ENCODE measurements at places on chromosomes 1 and 21.

DNA sequence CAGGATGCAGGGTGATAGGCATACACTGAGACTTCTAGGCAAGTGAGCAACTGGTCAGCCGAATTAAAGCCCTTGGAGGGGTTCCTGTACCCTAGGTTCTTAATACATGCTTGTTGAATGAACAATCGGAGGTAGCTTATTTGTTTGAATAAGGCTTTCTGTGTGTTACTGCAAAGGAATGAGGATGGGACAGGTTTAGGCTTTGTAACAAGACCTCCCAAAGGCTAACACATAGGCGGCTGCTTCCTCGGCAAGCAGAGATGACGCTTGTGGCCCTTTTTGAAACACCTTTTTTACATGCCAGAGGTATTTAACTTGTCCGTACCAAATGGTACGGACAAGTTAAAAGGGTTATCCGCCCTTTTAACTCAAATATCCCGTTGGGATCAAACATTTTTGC lies 511.6 kb downstream of the KIF26B start:
- no peak for DNase-seq

DNA sequence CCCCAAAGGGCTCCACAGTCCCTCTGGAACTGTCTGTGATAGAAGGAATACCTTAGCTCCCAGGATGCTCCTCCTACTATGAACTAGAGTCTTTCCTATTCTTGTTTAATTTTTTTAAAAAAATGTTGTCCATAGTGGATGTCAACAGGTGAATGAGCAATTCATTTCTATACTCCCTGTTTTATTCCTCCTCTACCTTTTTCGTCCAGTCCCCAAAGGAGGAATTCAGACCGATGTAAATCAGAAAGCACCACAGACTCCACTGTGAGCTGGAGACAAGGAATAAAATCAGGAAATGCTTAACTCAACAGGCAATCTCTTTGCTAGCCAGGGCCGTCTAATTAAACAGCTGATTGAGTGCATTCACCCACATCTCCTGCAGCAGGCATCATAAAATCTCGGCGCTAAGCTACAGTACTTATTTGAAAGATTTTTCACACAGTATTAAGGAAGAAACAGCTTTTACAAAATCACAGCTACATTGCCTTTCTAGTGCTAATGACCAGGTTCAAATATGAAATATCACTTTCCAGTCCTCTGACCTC lies 381.6 kb downstream of the SIPA1L2 start:
- no peak for DNase-seq

DNA sequence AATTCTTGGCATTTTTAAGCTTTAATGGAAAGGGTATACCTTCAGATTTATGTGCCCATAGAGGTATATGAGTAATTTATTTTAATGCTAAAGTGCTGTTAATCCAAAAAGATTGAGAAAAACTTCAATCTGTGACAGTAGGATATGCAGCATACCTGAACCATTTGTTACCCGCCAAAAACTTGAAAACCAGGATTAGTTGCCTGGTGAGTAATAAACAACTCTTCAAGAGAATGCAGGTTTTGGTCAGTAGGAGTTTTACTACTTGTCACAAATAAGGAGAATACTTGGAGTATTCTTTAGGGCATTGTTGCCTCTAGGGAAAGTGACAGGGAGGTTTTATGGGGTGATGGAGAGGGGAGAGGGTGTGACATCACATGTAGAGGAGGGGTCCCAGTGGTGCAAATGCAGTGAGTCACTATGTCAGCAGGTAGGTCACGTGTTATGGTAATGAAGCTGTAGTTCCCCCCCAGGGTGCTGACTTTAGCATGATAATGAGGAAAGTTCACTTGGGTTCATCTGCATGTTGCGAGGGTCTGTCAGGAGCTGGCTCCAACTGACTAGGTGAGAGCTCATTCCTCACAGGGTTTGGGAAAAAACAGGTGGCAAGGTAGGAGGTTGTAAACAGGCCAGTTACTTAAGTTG lies 23.1 kb downstream of the USP25 start:
- DNase-seq, result no peak

DNA sequence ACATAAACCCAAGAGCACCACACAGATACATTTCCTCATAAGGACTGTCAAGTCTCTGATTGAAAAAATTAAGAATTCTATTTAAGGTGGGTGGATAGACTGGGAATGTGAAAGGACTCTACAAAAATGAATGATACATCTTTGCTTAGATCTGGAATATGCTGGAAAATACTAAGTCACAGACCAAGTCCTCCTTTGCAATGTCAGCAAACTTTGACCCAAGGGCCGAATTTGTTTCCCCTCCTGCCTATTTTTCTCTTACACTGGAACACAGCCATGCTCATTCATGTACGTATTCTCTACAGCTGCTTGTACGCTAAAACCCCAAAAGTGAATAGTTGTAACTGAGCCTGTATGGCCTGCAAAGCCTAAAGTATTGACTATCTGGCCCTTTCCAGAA lies 180.7 kb downstream of the ADSS2 start:
- no peak for DNase-seq

GRCh38 chr1:165287781-165288180 lies 68.7 kb downstream of the LMX1A start:
- no peak for DNase-seq

GRCh38 chr1:230883967-230884366 lies 15.6 kb upstream of the C1orf198 start:
- DNase-seq, result no peak

DNA sequence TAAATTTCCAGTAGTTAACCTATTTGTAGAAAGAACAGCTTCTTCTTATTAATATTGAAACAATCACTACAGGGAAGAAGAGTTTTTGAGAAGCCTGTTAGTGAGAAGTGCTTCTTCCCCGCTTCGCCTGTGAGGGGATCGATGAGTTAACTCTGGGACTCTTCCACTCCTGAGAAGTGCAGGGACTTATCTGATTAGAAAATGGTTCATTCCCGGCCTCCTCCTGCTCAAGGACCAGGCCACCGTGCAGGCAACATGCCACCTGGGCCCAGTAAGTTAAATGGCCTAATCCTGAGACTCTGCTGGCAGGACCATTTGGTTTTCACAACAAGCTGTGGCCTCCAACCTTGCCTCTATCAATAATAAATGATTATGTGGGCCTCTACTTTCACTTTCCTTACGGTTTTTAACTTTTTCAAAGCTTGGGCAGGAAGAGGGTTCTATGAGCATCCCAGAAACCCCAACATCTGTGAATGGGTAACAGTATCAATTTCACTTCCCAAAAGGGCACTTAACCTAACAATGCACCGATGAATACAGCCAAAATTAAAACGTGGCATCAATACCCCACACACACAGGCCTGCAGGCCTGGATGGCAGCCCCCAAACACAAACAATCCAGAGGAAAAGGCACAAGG lies 33.1 kb downstream of the SIPA1L2 start:
- no peak for DNase-seq

DNA sequence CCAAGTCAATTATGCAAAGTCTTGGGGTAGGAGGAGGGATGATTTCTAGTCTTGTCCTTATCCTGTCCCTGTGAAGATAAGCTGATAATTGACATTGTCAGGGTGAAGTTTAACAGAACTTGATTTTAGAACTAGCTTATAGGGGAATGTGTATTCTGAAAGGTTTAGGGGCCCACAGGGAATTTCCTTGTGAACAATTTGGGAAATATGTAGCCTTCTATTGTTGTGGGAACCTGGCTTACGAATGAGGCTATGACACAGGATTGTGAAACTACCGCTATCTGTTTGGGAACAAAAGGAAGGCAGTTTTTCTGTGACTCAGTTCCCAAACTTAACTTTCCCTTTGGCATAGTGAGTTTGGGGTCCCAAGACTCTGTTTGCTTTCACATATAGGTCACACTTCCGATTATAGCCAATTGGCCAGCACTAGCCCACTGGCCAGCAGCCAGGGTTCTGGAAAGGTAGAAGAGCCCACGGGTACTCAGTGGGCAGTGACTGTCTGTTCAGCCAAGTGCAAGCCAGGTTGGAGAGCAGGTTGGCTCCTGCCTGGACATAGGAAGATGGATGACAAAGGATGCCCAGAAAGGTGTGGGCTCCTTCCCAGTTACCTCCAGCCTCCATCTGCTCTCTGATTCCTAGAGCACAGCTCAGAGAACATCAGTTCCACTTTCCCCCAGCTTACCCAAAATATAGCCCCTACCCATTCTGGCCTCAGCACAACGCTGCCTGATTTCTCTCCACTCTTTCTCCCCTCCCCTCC lies 35.5 kb downstream of the H3-3A start:
- no peak for DNase-seq

GRCh38 chr21:44440241-44441040 lies 14.9 kb upstream of the LRRC3 start:
- DNase-seq, result no peak

- no peak for DNase-seq
Measured at GRCh38 chr1:22958556-22958955, 14.1 kb downstream of the LACTBL1 start.

DNA sequence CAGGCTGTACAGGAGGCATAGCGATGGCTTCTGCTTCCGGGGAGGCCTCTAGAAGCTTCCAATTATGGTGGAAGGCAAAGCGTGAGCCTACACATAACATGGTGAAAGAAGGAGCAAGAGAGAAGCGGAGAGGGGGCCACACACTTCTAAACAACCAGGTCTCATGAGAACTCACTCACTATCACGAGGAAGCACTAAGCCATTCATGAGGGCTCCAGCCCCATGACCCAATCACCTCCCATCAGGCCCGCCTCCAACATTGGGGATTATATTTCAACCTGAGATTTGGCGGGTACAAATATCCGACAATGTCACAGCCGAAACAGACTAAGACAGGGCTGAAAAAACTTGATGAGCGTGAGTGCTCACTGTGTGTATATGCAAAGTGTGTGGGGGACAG lies 89.3 kb upstream of the CNIH3 start:
- DNase-seq, result no peak

DNA sequence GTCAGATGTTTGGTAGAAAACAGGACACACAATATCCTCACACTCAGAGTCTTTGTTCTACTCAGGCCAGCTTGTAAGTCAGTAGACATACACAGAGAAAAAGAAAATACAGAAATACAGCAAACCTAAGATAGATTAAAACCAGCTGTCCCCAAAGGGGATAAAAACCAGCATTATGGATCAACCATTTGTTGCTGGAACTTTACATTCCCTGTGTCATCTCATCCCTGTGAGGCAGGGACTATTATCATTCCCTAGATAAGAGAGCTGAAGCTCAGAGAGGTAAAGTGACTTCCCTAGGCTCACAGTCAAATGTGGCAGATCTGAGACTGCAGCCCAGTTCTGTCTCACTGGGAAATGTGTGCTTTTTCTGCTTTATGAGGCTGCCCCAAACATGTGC lies 80.7 kb downstream of the DMRTA2 start:
- DNase-seq, result no peak

- no peak for DNase-seq
Measured at GRCh38 chr1:119000371-119001180, 12.4 kb upstream of the TBX15 start.

DNA sequence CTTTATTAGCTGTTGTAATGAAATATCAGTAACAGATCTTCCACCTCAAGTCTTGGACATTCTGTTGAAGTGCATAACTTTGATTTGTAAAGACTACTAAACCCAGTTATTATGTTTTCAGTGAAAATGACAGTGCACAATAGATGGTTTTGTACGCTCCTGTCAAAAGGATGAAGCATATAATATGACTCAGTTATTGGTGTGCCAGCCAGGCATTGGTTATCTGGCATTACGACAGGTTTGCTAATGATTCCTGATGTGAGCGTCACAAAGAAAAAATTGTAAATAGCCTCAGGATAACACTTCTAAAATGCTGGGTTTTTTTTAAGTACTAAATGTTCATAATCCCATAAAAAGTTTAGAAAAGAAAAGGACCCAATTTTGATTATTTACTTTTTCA lies 147.9 kb downstream of the MAGI3 start:
- DNase-seq, result no peak

GRCh38 chr1:242132121-242132817 lies 133.4 kb upstream of the MAP1LC3C start:
- no peak for DNase-seq

DNA sequence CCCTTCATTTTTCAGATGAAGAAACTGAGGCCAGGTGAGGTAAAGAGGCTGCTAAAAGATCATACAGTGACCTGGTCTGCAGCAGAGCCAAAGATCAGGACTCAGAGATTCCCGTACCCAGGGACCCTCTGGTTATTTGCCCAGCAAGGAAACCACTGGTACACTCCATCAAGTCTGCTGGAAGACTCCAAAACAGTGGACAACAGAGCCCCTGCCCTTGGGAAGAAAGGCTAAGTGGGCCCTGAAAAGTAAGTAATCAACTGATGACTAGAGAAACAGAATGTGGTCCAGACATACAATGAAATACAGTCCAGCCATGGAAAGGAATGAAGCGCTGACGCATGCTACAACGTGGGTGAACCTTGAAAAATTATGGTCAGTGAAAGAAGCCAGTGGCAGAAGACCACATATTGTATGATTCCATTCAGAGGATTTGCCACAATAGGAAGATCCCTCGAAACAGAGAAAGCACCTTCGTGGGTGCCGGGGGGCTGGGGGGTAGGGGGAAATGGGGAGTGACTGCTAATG lies 106.4 kb downstream of the ETS2 start:
- no peak for DNase-seq

GRCh38 chr1:235336903-235337302 lies 8.5 kb downstream of the GGPS1 start:
- DNase-seq, result no peak

GRCh38 chr1:173479649-173480048 lies 2.5 kb downstream of the PRDX6 start:
- DNase-seq, result no peak

- DNase-seq, result no peak
Measured at GRCh38 chr1:33244143-33244808, 12.0 kb upstream of the ZNF362 start.

DNA sequence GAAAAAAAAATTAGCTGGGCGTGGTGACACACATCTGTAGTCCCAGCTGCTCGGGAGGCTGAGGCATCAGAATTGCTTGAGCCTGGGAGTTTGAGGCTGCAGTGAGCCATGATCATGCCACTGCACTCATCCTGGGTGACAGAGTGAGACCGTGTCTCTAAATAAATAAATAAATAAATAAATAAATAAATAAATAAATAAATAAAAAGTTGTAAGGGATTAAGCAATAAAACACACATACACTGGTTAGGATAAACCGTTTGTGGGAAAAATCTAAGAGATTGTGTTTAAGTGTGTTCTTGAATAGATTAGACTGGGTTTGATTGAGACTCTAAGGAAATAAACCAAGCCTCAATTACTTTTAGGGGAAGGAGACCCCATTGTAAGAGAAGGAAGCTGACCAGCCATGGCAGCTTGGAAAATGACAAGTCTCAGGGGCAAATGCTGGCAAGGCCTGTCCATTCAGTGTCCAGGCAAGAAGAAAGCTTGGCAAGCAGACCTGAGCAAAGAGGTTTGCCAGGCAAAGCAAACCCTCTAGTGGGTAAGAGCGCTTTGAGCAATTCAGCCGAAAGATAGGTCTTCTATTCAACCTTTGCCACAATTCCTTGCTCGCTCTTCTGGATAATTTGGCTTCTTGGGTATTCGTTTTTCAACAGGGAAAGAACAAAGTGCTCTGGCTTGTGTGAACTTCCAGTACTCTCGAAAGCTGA lies 106.9 kb upstream of the SERBP1 start:
- DNase-seq, result no peak

DNA sequence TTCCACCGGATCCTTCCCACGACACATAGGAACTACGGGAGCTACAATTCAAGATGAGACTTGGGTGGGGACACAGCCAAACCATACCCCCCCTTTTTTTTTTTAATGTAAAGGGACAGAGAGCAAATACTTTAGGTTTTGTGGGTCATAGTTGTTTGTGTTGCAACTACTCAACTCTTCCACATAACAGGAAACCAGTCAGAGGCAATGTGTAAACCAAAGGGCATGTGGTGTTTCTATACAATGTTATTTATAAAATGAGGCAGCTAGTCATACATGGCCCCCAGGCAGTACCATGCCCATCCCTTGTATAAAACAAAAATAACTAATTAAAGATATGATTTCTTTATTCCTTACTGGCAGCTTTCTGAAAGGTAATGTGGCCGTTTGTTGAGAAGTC lies 845.4 kb upstream of the ADAMTS5 start:
- DNase-seq, result no peak

Measured in NCI-H2107 (cell line).